Glomerular endothelial cell (primary cell): ENCODE measurements at places on chromosomes 2 and 18. TPM values are rescaled to one million over a fixed set of nuclear protein-coding genes. Genes with fewer than 3 reads are reported as not detected.

The TMEFF2 gene
- total RNA-seq: not detected in 2 replicates

The IL36RN gene
- not detected in 2 replicates for total RNA-seq

The MOGAT1 gene
- total RNA-seq: not detected in 2 replicates

The EGR4 gene
- total RNA-seq: not detected in 2 replicates

The SCG2 gene
- total RNA-seq: 0.29 and 0.34 TPM in 2 replicates

The RIT2 gene
- total RNA-seq: not detected in 2 replicates

The UGT1A5 gene
- total RNA-seq: not detected in 2 replicates

The C1GALT1C1L gene
- total RNA-seq: 0.47 TPM in 1 of 2 replicates, not detected in the other

DNA sequence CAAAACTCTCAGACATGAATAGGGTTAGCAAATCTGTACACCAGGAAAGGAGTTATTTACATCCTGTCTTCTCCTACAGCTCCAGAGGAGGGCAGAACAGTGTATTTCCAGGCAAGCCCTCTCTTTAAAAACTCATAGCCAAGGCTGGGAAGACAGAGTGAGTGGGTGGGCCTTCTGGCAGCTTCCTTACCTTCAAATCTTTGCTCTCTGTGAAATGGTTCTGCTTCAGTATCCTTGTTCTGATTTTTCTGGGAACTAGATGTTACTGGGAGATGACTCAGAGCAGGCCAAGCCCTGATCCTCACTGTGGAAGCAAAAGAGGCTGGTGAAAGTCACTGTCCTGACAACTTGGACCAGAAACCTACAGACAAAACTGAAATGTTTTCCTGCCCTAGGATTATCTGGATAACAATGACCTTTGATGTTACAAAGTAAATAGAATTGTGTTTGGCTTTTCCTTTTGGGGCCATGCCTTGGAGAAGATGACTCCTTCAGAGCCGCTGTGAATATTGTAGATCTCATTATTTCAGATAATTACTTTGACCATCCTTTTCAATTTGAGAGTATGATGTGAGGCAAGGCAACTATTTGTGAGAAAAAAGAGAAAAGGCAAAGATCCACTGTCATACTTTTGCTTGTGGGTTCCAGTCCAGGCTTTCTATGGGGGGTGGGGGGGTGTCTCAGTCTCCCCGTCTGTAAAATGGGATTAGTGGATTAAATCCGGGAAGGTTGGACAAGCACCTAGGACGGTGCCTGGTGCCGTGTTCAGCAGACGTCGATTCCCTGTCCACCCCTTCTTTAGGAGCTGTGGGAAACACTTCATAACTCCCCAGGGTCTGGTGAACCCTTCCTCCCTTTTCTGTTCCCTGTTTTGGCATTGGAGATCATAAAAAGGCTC is 644 bp upstream of the QPCT start:
- DNase-seq: no peak

DNA sequence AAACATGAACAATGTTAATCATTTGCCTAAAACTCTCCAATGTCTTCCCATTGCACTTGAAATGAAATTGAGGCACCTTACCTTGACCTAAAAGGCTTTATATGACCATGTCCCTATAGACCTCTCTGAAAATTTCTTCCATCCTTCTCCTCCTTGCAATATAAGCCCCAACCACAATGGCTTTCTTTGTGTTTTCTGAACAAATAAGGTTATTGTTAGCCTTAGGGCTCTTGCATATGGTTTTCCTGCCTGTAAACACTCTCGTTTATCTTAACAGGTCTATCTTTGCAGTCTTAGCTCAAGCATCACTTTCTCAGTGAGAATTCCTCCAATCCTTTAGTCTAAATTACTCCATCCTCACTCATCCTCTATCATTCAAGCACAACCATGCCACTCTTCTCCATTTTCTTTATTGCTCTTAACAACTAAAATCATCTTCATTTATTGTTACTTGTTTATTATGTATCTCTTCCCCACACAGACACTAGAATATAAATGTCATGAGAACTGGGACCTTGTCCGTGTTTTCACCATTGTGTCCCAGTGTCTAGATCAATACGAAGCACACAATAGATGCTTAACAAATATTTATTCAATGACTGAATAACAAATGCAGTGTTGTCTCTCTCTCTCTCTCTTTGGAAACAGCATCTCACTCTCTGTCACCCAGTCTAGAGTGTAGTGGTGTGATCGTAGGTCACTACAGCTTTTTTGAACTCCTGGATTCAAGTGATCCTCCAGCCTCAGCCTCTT is 129.3 kb downstream of the RDH14 start:
- no peak for DNase-seq

GRCh38 chr18:54140641-54141040 is 83.8 kb downstream of the MBD2 start:
- no peak for DNase-seq

DNA sequence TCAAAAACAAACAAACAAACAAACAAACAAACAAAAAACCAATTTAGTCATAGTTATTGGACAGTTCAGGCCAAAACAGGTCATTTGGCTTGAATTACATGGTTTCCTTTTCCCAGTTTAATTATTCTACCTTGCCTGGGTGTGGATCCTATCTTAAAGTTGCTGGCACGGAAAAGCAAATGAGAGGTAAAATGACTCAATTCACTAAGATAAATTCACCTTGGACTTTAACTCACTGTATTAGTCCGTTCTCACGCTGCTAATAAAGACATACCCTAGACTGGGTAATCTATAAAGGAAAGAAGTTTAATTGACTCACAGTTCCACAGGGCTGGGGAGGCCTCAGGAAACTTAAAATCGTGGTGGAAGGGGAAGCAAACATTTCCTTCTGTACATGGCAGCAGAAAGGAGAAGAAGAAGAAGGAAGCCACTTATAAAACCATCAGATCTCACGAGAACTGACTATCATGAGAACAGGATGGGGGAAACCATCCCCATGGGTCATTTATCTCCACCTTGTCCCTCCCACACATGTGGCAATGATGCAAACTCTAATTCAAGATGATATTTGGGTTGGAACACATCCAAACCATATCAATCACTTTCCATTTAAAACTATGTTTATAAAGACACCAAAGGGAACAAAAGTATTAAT is 22.5 kb upstream of the TRAPPC8 start:
- no peak for DNase-seq

- no peak for DNase-seq
Observed at GRCh38 chr18:41145516-41145915, 809.5 kb upstream of the PIK3C3 start.

GRCh38 chr2:105179469-105180372 is 61.8 kb upstream of the GPR45 start:
- DNase-seq: peak; percentile 79

- DNase-seq: no peak
Observed at GRCh38 chr2:110800611-110801402, 68.4 kb downstream of the ACOXL start.

DNA sequence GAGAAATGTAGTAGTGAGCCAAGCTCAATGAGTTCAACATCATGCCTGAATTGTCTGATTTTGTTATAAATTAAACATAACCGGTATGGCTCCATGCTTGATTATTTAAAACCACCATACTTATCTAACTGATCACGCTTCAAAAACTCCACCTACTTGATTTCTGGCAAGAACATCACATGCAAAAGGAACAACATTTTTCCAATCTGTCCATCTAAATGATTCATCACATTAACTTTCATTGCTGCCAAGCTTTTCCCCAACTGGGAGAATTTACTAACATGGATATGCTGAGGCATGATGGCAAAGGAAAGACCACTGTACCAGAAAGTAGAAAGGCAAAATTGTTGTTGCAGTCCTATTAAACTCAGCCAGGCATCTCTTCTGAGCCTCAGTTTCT is 286.8 kb downstream of the TRIB2 start:
- no peak for DNase-seq

- DNase-seq: no peak
Observed at GRCh38 chr18:58966005-58966677, 101.5 kb downstream of the ZNF532 start.

DNA sequence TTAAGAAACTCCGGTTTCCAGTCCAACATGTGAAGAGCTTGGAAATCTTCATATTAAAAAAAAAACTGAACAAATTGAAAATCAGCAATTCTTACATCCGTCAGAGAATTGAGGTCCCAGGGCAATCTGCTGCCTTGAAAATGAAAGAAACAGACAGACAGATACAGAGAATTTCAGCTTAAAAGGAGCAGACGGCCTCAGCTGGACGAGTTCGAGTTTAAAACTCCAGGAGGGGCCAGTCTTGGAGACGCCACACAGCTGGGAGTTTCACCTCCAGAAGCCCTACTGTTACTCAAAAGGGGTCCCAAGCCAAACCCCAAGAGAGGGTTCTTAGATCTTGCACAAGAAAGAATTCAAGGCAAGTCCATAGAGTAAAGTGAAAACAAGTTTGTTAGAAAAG is 226.5 kb upstream of the ARL4C start:
- DNase-seq: no peak

DNA sequence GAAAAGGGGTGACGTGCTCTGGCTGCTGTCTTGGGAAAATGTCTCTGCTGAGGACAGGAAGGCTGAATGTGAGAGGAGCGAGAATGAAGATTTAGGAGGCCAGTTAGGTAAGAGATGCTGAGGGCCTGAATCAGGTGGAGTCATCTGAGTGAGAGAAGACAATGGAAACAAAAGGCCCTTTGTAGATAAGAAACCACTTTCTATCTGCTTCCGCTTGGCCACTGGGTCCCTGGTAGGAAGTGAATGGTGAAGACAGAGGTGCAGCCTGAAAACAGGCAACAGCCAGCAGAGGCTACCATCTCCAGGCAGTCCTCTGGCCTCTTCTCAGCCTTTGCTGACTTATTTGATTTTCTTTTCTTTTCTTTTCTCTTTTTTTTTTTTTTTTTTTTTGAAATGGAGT is 374.0 kb upstream of the SLC14A2 start:
- no peak for DNase-seq

- no peak for DNase-seq
Observed at GRCh38 chr18:75247611-75248421, 37.2 kb downstream of the TSHZ1 start.

DNA sequence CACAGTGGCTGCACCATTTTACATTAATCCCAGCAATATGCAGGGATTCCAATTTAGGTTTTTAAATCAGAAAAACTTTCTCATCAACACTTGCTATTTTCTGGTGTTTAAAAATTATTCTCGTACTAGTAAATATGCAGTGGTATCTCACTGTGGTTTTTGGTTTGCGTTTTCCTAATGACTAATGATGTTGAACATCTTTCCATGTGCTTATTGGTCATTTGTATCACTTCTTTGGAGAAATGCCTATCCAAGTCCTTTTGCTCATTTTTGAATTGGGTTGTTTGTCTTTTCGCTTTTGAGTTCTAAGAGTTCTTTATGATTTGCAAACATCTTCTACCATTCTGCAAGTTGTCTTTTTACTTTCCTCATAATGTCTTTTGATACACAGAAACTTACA is 62.1 kb upstream of the TCF7L1 start:
- DNase-seq: no peak

- DNase-seq: no peak
Observed at GRCh38 chr2:46875226-46875899, 40.2 kb downstream of the MCFD2 start.

- no peak for DNase-seq
Observed at GRCh38 chr2:60855989-60856669, 25.2 kb upstream of the REL start.

DNA sequence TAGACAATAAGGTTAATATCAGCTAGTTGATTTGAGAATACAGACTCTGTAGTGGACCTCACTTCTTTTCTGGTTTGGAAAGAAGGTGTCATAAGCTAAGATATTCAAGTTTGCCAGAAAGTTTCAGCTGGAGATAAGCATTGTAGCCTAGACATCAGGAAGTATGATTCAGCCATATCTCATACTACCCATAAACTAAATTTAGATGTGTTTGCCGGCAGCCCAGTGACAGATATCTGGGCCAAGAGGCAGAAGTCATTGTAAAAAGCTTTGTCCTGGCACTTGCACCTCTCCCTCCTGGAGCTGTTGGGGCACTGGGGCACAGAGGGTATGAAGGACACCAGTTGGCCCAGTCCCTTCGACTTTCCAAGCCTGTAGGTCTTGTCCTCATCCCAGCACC is 128.0 kb downstream of the EPHA4 start:
- DNase-seq: no peak

GRCh38 chr2:182824767-182825158 is 41.7 kb downstream of the FRZB start:
- DNase-seq: no peak

- DNase-seq: no peak
Observed at GRCh38 chr2:117935456-117935855, 78.4 kb downstream of the CCDC93 start.

GRCh38 chr2:234690569-234691213 is 193.8 kb upstream of the ARL4C start:
- peak; percentile 73 for DNase-seq
